ENCODE measurements at places on chromosomes 5 and 9. TPM values are rescaled to one million over a fixed set of nuclear protein-coding genes. Genes with fewer than 3 reads are reported as not detected.

- H3K4me1 ChIP-seq = no peaks in the 10 kb centered on the region
- no peak overlapping the region for H3K4me3 ChIP-seq
- no peak for DNase-seq
- H3K36me3 ChIP-seq = no peaks in the 10 kb centered on the region
- no peak overlapping the region for H3K27ac ChIP-seq
- no peaks in the 10 kb centered on the region for H3K27me3 ChIP-seq
Observed at GRCh38 chr9:4382722-4383317, 83.0 kb upstream of the GLIS3 start.

- no peak for DNase-seq
- no peaks in the 10 kb centered on the region for H3K36me3 ChIP-seq
- H3K27ac ChIP-seq = no peak overlapping the region
Observed at GRCh38 chr9:93591301-93592007, 15.1 kb downstream of the PHF2 start.

DNA sequence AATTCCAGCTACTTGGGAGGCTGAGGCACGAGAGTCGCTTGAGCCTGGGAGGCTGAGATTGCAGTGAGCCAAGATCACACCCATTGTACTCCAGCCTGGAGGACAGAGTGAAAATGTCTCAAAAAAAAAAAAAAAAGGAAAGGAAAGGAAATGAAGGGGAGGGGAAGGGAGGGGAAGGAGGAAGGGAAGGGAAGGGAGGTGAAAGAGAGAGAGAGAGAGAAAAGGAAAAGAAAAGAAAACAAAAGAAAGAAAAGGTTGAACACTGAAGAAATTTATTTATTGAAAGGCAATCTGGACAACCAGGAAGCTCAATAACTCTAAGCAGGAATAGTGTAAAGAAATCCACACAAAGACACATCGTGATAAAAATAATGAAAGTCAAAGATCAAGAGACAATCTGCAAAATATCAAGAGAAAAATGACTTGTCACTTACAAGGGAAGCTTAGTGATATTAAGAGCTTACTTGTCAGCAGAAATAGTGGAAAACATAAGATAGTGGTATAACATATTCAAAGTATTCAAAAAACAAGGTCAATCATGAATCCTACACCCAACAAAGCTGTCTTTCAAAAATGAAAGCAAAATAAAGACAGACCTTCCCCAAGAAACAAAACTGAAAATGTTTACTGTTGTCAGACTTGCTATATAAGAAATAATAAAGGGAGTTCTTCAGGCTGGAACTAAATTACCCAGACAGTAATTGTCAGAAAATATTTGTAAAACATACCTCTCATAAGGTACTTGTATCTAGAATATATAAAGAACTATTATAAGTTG lies 10.9 kb upstream of the RIMOC1 start:
- DNase-seq = no peak
- H3K27me3 ChIP-seq = no peaks in the 10 kb centered on the region
- no peak overlapping the region for H3K27ac ChIP-seq
- no peaks in the 10 kb centered on the region for H3K36me3 ChIP-seq
- no peak overlapping the region for H3K4me3 ChIP-seq
- no peaks in the 10 kb centered on the region for H3K4me1 ChIP-seq

GRCh38 chr5:151075698-151076331 lies 5.0 kb downstream of the TNIP1 start:
- DNase-seq = no peak
- H3K4me1 ChIP-seq = peaks cover 67% of the 10 kb centered on the region
- no peak overlapping the region for H3K4me3 ChIP-seq
- H3K36me3 ChIP-seq = no peaks in the 10 kb centered on the region
- H3K27ac ChIP-seq = peak overlapping the region; percentile 65

GRCh38 chr5:134136771-134137170 lies 22.3 kb downstream of the TCF7 start:
- peaks cover 17% of the 10 kb centered on the region for H3K4me1 ChIP-seq
- no peaks in the 10 kb centered on the region for H3K36me3 ChIP-seq
- H3K27me3 ChIP-seq = no peaks in the 10 kb centered on the region
- H3K27ac ChIP-seq = no peak overlapping the region

DNA sequence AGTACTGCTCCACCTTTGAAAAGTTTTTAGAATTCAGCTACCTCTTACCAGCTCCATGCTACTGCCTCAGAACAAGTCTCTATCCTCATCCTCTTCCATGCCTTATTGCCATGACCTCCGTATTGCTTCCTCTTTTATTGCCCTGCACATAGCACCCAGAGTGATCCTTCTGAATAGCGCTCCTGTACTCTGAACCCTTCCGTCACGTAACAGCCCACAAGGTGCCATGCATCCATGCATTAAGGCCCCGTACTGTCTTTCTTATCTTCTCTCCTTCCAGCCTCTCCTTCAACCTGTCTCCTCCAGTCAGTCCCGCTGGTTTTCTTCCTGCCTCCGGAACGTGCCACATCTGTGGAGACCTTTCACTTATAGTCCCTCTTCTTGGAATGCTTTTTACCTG lies 273.3 kb upstream of the SEMA6A start:
- no peak overlapping the region for H3K27ac ChIP-seq
- no peaks in the 10 kb centered on the region for H3K27me3 ChIP-seq
- no peaks in the 10 kb centered on the region for H3K36me3 ChIP-seq
- H3K4me1 ChIP-seq = no peaks in the 10 kb centered on the region

- no peak overlapping the region for H3K4me3 ChIP-seq
- H3K27me3 ChIP-seq = no peaks in the 10 kb centered on the region
- H3K4me1 ChIP-seq = no peaks in the 10 kb centered on the region
- no peak for DNase-seq
Observed at GRCh38 chr5:180140571-180140970, 68.4 kb downstream of the RASGEF1C start.

GRCh38 chr9:135523521-135524129 lies 2.4 kb downstream of the LCN1 start:
- no peaks in the 10 kb centered on the region for H3K4me1 ChIP-seq
- H3K27ac ChIP-seq = no peak overlapping the region
- H3K4me3 ChIP-seq = no peak overlapping the region
- H3K27me3 ChIP-seq = no peaks in the 10 kb centered on the region

DNA sequence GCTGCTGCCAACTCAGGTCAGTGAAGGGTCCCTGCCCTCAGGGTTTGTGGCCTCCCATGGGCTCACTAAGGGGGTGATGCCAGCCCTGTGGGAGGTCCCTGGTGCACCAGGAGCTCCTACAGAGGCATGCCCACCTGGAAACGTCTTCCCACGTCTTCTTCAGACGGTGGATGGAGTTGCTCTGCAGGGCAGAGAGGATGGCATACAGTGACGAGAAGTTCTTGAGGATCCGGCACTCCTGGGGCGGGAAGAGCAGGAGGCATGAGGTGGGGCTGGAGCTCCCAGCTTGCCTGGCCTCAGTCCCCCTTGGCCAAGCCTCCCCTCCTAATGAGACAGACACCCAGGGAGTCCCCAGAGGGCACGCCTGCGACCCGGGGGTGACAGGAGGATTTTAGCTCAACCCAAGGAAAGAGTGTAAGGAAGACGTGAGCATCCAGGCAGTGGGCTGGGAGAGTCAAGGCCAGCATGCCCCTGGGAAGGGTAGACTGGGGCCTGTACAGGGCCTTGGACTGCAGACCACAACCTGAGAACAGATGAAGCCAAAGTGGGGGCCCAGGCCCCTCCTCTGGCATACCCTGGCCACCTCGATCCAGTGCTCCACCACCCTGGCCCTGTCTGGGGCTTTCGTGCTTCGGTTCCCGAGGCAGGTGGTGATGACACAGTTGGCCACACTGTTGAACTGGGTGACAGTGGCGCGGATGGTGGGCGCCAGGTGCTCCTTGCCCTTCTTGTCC lies 14.4 kb downstream of the RALGDS start:
- peaks cover 34% of the 10 kb centered on the region for H3K36me3 ChIP-seq
- no peak overlapping the region for H3K27ac ChIP-seq
- H3K4me1 ChIP-seq = peaks cover 11% of the 10 kb centered on the region
- no peaks in the 10 kb centered on the region for H3K27me3 ChIP-seq
- peak; percentile 42 for DNase-seq
- H3K4me3 ChIP-seq = no peak overlapping the region

GRCh38 chr5:140037012-140037411 lies 6.1 kb downstream of the NRG2 start:
- H3K36me3 ChIP-seq = no peaks in the 10 kb centered on the region
- no peak overlapping the region for H3K27ac ChIP-seq
- H3K4me1 ChIP-seq = peaks cover 30% of the 10 kb centered on the region
- H3K4me3 ChIP-seq = no peak overlapping the region
- no peaks in the 10 kb centered on the region for H3K27me3 ChIP-seq

DNA sequence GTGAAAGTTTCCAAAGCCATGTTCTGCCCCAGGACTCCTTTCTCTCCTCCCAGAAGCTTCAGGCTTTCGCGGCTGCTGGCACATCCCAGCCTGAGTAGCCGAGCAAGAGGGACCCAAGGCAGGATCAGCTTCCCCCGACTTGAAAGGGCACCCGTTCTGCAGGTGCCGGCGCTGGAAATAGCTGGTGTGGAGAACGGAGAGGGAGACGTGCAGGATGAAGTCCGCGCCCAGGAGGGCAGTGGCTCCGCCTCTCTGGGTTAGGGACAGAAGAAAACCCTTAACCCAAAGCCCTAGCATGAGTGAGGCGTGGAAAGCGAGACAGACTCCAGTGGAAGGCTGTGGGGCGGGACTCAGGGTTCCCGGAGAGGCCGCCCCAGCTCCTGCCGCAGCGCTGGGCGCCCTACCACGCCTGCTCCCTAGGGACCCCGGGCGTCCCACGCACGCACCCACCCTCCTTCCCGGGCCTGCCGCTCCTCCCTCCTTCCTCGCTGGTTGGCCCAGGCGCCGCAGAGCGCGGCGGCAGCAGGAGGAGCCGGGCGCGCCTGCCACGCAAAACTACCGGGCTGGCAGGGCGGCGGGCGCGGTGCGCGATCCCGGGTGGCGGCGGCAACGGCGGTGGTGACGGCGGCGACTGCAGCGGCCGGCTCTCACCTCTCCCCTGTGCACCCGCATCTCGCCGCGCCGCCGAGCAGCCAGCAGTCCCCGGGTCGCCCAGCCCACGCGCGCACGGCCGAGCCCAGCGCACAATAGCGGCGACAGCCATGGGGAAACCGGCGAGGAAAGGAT lies at the start of gene SLC1A1:
SLC1A1 (plus strand) TSS at position 550 of the 786 bp plus-strand sequence; CDS start at position 762, 212 bp downstream.
- H3K4me1 ChIP-seq = peaks cover 27% of the 10 kb centered on the region
- no peaks in the 10 kb centered on the region for H3K36me3 ChIP-seq
- DNase-seq = peak; percentile 92
- H3K4me3 ChIP-seq = peak within 1 kb of the TSS; percentile 92

INSL6 gene
- total RNA-seq = not detected

TICAM2 gene
- 1.5 TPM for total RNA-seq

HK3 gene
- total RNA-seq = 16.0 TPM

FBP1 gene
- total RNA-seq = 423 TPM

CFAP77 gene
- 16.7 TPM for total RNA-seq

ARHGEF37 gene
- total RNA-seq = 11.0 TPM

All from upper lobe of left lung (tissue), 6 donors.